Stimulated activated CD4-positive, alpha-beta T cell treated with anti-CD3 and anti-CD28 coated beads, Interleukin-1b, Interleukin-23, amount 100 ng/mL, for 1 hour (primary cell): ENCODE measurements at places on chromosomes 2 and 18.

- no peak for DNase-seq
Observed at GRCh38 chr2:23330214-23330613, 54.8 kb upstream of the KLHL29 start.

DNA sequence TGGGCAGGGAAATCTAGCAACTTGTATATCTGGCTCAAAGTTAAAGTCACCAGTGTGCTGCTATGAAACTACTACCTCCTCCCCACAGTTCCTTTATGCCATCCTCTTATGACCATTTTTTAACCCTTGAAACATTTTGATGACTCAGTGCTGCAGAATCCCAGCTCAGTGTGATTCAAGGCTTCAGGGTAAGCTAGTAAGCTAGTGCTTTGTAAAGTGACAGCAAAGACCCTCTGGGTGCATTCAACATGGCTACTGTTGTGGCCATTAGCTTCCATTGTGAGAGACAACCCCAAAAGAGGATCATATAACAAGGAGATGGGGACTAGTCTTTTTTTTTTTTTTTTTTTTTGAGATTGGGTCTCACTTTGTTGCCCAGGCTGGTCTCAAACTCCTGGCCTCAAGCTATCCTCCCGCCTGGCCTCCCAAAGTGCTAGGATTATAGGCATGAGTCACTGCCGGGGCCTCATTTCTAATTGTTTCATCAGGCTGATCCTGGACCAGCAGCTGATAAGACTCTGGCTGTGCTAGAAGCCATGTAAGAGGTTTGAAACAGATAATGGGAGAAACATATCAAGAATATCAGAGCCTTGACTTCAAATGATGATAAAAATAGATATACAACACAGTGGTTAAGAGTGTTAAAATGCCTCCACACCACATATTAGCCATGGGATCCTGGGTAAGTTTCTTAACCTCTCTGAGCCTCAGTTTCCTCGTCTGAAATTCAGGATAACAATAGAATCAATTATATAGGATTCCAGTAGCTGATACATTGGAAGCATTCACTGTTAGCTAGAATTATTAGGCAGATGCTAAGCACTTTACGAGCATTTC is 65.7 kb upstream of the RTN4 start:
- no peak for DNase-seq

GRCh38 chr18:48018851-48019250 is 88.4 kb upstream of the SMAD2 start:
- DNase-seq, result no peak

DNA sequence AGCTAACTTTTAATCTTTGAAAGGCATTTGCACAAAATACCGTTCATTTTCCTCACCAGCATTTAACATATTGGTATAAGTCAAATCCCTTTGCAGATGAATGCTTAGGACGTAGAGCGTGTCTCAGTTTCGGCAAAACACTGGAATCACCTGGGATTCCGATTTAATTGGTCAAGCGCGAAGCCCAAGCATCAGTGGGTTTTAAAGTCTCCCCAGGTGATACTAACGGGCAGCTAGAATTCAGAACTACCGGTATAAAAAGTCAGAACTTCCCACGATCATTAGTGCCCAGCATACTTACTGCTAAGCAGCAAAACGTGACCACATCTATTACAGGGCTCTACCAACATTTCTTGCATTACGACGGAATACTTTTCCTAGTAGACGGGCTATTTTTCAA is 24.6 kb downstream of the ALPK2 start:
- DNase-seq, result no peak

GRCh38 chr18:78526923-78527711 is 452.5 kb upstream of the SALL3 start:
- DNase-seq, result no peak

- no peak for DNase-seq
Observed at GRCh38 chr18:59085797-59086196, 53.9 kb upstream of the SEC11C start.

- no peak for DNase-seq
Observed at GRCh38 chr2:17334300-17334699, 183.9 kb downstream of the RAD51AP2 start.

GRCh38 chr2:134324430-134324829 is 70.6 kb downstream of the MGAT5 start:
- no peak for DNase-seq

DNA sequence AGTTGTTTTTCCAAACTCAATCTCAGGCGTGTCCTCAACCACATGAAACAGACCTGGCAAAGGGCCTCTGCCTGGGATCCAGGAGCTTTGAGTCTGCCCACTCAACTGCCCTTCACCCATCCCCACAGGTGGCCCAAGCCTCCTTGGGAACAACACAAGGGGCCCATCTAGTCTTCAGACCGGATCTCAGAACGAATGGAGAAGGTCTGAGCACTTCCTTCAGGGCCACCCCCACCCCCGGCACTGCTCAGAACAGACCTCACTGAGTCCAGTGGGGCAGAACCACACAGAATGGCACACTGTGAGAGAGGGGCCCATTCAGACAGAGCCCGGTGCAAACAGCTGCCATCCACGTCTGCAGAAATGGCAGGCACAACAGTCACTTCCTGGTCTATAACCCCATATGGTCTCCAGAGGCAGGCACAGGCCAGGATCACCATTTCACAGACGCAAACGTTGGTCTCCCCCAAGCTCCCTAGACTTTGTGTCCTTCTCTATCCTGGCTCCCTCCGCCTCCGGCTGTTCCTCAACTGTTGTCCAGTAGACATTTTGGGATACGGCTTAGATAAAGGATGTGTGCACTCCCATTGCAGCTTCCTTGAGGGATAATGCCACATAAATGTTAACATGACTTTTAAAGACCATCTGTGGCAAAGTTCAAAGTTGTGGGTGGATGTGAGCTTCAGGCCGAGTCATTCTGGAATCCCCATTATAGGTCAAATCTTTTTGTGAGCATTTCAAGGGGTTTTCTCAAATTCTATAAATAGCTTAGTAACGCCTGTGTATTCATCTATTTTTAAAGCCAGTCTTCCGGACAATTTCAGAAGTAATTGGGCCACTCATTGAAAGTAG is 149.7 kb downstream of the SMAD7 start:
- no peak for DNase-seq

DNA sequence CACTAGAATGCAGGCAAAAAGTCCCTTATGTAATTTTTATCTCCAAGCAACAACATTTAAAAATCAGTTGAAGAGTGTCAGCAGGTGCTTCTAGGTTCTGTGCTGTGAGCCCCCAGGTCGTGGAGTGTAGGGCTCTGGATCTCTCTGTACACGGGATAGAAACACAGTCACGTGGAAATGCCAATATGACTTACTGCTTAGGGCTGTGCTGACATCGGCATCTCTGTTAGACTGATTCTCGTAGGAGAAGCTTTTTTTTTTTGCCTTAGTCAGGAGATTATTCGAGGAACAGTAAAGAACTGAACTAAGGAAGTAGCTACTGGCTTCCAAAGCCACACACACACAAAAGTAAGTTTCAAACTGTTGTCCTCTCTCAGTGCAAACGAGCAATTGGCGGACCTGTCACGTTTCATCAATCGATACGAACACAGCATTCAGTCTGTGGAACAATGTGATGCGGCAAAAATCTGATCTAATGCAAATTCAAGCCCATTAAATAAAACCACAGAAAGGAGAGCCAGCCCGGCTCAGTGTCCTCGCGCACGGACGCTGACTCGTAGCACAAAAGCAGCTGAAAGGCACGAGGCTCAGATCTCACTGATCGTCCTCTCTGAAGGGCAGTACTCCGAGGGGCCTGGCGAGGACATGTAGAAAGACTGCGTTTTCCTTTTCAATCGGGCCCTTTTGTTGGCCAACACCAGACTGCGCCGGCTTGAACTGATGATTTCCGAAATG is 41.5 kb downstream of the PRELID3A start:
- no peak for DNase-seq

DNA sequence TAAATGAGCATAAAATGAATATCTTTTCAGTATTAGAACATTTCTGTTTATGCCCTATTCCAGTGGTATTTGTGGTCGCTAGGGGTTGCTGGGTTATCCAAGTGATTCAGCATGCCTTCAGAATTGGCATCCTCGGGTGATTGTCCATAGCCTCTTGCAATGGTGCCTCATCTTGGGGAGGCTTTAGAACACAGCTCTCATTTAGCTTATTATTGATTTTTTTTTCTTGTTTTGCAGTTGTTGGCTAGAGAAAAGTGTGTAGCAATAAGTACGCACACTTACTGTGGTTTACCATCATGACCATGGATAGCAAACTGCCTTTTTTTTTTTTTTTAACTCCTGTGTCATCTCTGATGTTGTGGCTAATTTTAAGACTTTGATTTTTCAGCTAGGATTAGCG is 33.6 kb downstream of the PLEKHA3 start:
- DNase-seq, result no peak

- DNase-seq, result no peak
Observed at GRCh38 chr2:135570884-135571283, 39.6 kb downstream of the R3HDM1 start.

GRCh38 chr2:8581234-8581561 is 100.7 kb upstream of the ID2 start:
- no peak for DNase-seq

DNA sequence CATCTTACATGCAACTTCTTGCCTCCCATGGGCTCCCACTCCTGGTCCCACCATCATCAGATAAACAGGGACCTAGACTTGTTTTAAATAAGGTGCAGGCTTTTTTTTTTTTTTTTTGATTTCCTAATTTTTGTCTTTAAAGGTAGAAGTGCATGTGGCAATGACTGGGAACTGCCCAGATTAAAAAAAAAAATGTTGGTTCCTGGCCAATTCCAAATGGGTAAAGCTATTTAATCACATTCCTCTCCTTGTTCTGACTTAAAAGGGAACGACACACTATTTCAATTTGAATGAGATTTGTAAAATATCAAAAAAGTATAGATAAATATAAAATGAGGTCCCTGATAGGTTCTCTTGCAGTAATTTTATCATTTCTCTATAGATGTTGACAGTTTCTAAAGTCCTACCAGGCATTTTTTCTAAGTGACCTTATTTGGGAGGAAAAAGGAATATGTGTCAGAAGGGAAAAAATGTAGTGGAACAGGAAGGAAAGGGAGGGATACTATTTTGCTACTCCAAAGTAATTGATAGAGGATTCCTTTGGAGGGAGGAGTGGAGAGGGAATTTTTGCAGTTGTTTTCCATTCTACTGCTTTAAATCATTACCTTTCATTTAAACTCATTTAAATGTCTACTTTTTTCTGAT is 43.3 kb downstream of the DDX1 start:
- no peak for DNase-seq

GRCh38 chr2:219308142-219309101 is 779 bp downstream of the PTPRN start:
- DNase-seq, result no peak

DNA sequence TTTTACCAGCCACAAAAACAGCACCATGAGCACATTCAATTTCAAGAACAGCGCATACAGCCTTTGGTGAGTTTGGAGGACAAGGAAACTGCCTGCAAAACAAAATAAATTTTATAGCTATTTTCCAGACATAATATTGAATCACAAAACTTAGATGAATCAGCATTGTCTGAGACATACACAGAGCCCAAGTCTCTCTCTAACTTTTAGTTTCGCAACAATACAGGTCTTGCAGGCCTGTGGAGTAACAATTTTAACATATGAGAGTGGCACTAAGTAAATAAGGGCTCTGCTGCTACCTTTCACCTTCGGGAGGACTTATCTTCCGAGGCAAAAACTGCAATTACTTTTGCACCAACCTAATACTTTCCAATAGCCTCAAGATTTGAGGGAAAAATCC is 56.1 kb upstream of the PEX13 start:
- no peak for DNase-seq

- no peak for DNase-seq
Observed at GRCh38 chr2:204635478-204635877, 90.2 kb downstream of the PARD3B start.

DNA sequence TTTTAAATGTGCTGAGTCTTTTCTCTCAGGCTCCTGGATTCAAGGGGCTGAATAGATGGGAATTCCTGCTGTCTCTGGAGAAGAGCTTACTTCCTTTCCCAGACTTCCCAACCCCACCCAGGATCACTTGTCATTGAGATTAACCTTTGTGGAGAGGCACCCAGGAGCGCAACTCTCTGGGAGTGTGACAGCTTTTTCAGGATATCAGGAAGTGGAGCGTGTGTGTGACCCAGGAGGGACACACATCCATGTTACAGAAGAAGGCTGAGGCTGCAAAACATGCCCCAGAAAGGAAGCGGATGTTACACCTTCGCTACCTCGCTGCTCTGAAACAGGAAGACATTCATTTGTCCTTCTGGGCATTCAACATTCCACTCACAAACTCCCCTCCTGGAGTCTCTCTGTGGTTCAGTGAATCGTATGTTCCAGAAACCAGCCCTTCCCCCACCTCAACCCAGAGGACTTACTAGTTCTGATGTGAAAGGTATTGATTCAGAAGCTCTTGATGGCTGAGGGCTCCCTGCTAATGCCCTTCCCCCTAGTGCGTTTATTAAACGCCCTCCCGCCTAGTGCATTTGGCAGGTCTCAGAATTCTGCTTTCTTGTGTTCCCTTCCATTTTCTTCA is 523.9 kb downstream of the TNS1 start:
- DNase-seq, result no peak

DNA sequence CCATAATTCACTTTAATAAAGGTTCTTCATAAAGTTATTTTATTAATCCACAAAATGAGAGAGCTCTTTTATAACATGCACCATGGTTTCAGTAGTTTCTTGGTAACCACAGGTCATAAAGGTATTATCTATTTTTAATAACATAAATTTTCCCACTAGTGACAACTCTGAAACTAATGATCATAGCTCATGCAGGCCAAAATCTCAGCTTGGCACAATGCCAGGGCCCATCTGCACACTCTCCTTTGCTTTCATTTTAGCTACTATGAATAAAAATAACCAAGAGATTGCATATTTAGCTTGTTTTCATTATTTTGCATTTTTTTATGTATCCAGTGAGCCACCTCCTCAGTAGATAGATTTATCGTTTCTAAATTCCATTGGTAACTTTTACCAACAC is 691.8 kb upstream of the CHAC2 start:
- no peak for DNase-seq

GRCh38 chr2:239275847-239276831 is 124.7 kb downstream of the HDAC4 start:
- no peak for DNase-seq

DNA sequence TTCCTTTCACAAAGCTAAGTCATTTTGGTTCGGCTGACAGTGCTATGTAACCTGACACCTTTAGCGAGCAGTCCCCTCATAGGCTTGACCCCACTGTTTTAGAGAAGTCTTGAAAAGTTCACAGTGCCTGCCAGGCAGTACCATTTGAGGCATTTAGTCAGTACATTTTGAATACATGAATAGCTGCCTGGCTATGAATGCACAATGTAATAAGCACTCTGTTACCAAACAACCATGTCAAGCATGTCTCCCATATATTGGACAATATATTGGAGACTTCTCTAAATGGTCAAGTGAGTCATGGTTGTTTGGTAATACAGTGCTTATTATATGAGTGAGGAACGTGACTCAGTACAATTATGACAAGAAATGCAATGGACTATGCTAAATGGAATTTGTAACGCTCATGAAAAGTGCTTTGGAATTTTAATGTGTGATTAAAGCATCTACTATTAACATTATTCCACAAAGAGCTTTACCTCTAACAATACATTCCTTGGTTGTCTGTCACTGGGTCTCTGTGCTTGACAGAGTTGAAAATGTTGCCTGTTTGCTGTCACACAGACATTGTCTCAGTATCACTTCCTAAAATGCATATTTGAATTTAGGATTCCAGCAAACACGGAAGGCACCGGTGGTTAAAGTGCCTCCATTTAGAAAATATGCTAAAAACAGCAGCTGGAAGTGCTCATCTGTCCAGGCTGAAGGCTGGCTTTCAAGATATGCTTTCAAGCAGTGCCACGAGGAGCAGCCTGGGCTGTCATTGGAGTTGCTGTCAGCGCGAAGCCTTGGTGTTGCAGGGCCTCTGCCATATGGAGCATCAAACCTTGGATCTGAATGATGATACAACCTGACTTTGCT is 458.6 kb downstream of the FBXO15 start:
- DNase-seq, result no peak
